ENCODE measurements at places on chromosomes 11 and 22. TPM values are rescaled to one million over a fixed set of nuclear protein-coding genes. Genes with fewer than 3 reads are reported as not detected.

GRCh38 chr11:60336767-60337391, 9.8 kb downstream of the MS4A6E start:
- DNase-seq = no peak
- H3K4me1 ChIP-seq = no peaks in the 10 kb centered on the region
- no peak overlapping the region for H3K27ac ChIP-seq
- no peaks in the 10 kb centered on the region for H3K36me3 ChIP-seq

DNA sequence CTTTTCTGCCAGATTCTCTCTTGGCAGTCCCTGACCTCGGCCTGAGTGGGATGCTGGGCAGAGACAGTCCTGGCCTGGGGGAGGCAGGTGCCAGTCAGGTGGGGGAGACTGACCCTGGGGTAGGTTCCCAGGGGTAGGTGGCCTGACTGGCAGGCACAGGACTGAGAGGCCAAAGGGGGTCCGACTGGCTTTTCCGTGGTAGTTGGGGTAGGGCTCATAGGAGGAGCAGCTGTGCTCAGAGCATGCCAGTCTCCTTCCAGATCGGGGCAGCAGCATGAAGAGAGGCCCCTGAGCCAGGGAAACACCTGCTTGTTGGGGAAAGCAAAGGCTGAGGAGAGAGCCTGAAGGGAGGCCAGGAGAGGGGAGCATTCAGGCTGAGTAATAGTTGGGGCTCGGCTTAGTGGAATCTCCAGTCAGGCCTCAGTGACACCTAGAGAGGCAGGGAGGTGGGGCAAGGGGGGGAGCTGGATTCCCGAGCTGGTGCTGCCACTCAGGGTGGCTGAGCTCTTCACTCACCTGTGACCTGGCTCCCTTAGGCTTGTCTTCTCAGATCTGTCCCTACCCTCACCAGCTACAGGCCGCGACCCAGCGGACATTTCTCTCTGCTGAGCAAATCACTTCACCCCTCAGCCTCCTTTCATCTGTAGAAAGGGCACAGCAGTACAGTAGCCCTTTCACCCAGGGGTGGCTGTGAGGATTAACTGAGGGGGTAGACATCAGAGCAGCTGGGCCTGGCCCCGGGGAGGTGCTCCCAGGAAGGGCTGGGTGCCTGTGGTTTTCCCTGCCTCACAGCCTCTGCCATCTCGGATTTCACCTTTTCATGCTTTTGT, 26.2 kb downstream of the MCM5 start:
- peak overlapping the region; percentile 71 for H3K27ac ChIP-seq
- peaks cover 12% of the 10 kb centered on the region for H3K36me3 ChIP-seq
- peaks cover 21% of the 10 kb centered on the region for H3K4me1 ChIP-seq
- no peaks in the 10 kb centered on the region for H3K27me3 ChIP-seq
- H3K4me3 ChIP-seq = no peak overlapping the region

DNA sequence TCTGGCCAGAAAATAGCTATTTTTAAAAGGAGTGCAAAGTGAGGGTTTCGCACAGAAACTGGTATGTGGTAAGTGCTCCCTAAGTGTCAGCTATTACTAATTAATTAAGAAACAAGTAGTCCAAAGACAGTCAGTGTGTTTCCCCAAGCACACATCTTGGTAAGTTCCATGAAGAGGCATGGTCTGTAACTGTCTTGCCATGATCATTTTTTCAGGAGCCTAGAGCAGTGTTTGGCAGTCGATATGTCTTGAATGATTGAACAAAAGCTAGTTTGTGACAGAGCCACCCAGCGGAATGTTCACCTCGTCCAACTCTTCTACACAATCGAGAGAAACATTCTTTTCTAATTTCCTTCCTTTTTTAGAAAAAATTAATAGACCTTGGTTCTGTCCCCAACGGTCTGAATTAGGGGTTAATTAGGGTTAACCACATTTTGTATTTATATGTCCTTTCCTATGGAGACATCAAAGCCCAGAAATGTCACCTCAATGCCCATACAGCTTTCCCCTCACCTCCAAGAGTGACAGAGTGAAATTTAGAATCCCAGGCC, 57.6 kb upstream of the FTH1 start:
- no peak overlapping the region for H3K27ac ChIP-seq
- no peak overlapping the region for H3K4me3 ChIP-seq
- peaks cover 9% of the 10 kb centered on the region for H3K4me1 ChIP-seq
- H3K36me3 ChIP-seq = no peaks in the 10 kb centered on the region
- H3K27me3 ChIP-seq = peaks cover 4% of the 10 kb centered on the region

- DNase-seq = no peak
- peak overlapping the region; percentile 65 for H3K4me3 ChIP-seq
- H3K4me1 ChIP-seq = peaks cover 19% of the 10 kb centered on the region
- H3K36me3 ChIP-seq = no peaks in the 10 kb centered on the region
Measured at GRCh38 chr22:50260801-50261614, 475 bp downstream of the MAPK12 start.

DNA sequence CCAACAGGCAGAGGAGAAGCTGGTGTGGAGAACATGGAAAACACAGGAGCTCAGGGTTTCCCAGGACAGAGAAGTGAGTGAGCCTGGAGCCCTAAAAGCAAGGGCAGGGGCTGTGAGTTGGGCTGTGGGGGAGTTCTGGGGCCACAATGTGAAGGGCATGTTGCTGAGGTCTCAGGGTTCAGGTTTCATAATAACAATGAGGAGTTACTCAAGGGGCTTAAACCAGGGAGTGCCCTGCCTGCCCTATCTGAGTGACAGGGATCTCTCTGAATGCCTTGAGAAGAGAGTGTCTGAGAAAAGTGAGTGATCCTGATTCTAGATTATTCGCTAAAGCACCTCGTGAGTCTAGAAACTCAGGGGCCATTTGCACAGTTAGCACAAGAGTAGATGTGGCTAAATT, 129.6 kb downstream of the VPREB1 start:
- DNase-seq = no peak
- peaks cover 49% of the 10 kb centered on the region for H3K27me3 ChIP-seq
- no peaks in the 10 kb centered on the region for H3K36me3 ChIP-seq

GRCh38 chr22:46587061-46587460, 33.1 kb upstream of the GRAMD4 start:
- H3K27ac ChIP-seq = no peak overlapping the region
- H3K36me3 ChIP-seq = no peaks in the 10 kb centered on the region
- peaks cover 25% of the 10 kb centered on the region for H3K4me1 ChIP-seq
- no peaks in the 10 kb centered on the region for H3K27me3 ChIP-seq

- peaks cover 14% of the 10 kb centered on the region for H3K36me3 ChIP-seq
- H3K4me1 ChIP-seq = no peaks in the 10 kb centered on the region
- no peaks in the 10 kb centered on the region for H3K27me3 ChIP-seq
- peak; percentile 81 for DNase-seq
Measured at GRCh38 chr11:61853698-61854169, 25.6 kb downstream of the FADS2 start.

GRCh38 chr22:27810609-27811151, 9.1 kb upstream of the MN1 start:
- peak overlapping the region; percentile 79 for H3K27ac ChIP-seq
- H3K4me3 ChIP-seq = no peak overlapping the region
- peaks cover 39% of the 10 kb centered on the region for H3K4me1 ChIP-seq
- no peak for DNase-seq
- no peaks in the 10 kb centered on the region for H3K36me3 ChIP-seq
- H3K27me3 ChIP-seq = no peaks in the 10 kb centered on the region

DNA sequence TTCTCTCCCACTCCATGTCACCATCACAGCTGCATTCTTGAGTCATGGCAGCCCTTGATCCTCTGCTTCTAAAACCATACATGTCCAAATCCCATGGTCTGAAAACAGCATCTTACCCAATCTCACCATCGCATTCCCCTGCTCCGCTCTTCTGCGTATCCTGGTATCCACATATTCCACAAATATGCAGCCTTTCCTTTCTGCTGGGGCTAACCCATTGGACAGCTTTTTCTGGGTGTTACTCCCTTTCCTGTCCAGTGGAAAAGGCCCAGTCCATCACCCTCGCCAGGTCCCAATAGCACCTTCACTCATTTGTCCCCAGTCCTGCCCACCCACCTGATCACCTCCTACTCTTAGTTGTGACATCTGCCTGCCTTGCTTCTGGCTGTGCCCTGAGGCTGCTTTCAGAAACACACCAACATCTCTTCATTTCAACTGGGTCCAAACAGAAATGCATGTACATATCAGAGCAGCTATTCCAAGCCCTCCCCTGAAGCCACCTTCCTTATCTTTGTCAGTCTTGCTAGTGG, 237.6 kb upstream of the TBCEL start:
- H3K36me3 ChIP-seq = no peaks in the 10 kb centered on the region
- no peak overlapping the region for H3K4me3 ChIP-seq
- no peaks in the 10 kb centered on the region for H3K27me3 ChIP-seq

DNA sequence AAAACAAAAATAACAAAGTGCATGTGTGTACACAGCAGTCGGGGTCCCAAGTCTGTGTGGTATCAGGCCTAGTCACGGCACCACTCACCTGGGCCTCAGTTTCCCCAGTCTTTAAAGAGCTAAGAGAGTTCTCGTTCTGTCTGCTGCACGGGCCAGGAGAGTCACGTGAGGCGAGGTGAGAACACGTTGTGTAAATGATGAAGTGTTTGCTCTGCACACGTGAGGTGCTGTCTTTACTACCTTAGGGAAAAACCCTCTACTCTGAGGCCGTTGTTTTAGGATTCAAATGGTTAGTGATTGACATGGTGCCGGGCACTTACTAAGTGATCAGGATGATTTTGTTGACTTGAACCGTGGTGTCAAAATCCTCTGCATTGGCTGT, 86.5 kb upstream of the PPARA start:
- no peak for DNase-seq
- H3K27ac ChIP-seq = no peak overlapping the region
- no peaks in the 10 kb centered on the region for H3K27me3 ChIP-seq

DNA sequence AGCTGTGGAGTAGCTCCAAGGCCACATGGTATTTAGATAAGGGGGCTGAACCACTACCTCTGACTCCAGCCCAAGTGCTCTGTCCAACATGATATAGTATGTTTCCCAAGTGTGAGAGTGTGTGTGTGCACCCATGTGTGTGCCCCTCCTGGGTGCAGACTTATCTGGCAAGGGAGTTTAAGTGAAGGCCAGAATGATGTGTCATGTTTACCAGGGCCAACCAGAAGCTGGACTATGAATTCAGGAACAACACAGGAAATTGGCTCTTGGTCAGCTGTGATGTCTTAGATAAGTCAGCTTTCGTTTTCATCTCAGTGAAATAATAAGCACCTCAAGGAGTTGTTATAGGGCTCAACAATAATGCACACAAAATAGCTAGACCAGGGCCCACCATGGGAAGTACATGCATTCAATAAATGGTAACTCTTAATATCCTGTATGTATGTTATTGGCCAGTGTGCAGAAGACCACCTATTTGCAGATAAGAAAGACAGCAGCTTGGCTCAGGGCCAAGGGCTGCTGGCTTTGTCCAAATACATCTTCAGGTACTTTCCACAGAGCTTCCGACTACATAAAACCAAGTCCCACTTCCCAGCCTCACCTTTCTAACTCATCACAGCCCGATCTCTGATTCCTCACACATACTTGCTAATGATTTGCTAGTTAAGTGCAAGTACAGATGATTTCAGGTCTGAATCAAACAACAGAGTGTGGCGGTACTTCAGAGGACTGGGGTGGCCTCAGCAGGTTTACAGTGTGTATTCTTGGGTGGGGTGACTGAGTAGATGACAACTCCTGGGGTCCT, 120.9 kb downstream of the ME3 start:
- peaks cover 11% of the 10 kb centered on the region for H3K36me3 ChIP-seq
- no peaks in the 10 kb centered on the region for H3K27me3 ChIP-seq
- no peak overlapping the region for H3K4me3 ChIP-seq
- peaks cover 33% of the 10 kb centered on the region for H3K4me1 ChIP-seq
- no peak for DNase-seq

- no peak overlapping the region for H3K4me3 ChIP-seq
- no peak overlapping the region for H3K27ac ChIP-seq
- H3K36me3 ChIP-seq = peaks cover 31% of the 10 kb centered on the region
- DNase-seq = no peak
Measured at GRCh38 chr11:65403607-65404121, 17.2 kb downstream of the FRMD8 start.

DNA sequence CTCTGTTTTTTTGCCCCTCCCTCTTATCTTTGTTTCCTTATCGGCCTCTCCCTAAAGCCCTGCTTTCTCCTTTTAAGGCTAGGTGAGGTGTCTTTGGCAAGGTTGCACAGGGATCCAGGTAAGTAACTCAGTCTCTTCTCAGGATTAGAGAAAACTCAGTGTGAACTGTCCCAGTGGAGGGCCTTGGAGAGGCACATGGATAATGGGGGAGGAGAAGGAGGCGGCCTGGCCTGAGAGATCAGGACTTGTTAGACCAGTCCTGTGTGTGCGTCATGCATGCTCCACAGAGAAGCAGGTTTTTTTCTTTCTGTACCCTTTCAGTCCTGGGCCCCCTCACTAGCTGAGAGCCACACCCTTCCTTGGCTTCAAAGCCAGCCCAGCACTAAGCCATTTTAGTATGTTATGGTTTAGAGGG, 19.9 kb downstream of the CTNND1 start:
- no peaks in the 10 kb centered on the region for H3K27me3 ChIP-seq
- no peak for DNase-seq
- no peak overlapping the region for H3K4me3 ChIP-seq

DNA sequence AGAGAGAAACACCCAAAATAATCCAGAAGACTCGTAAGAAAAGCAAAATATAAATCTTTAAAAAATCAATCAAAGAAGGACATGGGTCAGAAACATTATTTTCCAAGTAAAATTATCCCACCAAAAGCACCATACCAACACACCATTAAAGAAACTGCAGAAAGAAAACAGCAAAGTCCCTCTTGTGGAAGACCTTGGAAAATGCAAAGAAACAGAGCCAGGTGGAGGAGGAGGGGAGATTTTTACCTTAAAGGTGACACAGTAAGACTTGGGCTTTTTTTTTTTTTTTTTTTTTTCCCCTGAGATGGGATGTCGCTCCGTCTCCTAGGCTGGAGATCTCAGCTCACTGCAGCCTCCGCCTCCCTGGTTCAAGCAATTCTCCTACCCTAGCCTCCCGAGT, 123.8 kb downstream of the LARGE1 start:
- DNase-seq = no peak
- H3K4me3 ChIP-seq = no peak overlapping the region
- H3K27me3 ChIP-seq = no peaks in the 10 kb centered on the region
- no peak overlapping the region for H3K27ac ChIP-seq
- peaks cover 2% of the 10 kb centered on the region for H3K36me3 ChIP-seq

DNA sequence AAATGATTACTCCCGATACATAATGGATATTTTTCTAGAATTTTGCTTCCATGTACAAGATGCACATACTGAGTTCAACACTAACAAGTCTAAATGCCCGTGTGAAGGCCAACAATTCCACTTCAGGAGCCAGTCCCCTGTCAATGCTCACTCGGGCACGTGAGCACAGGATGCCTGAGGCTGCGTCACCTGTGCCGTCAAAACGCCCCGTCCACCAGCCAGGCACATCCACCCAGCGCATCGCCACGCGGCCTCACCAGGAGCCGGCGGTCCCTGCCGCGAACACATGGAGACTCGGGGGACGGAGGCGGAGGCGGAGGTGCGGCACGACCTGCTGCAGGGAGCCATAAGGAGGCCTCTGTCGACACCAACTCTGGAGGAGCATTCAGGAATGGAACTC, 9.8 kb downstream of the TOLLIP start:
- H3K27ac ChIP-seq = no peak overlapping the region
- H3K27me3 ChIP-seq = no peaks in the 10 kb centered on the region
- H3K4me1 ChIP-seq = peaks cover 31% of the 10 kb centered on the region
- H3K36me3 ChIP-seq = no peaks in the 10 kb centered on the region
- DNase-seq = peak; percentile 83

The CASP1 gene
- total RNA-seq = 1.1 TPM

The KCTD14 gene
- 0.73 TPM for total RNA-seq
